AG04449 (cell line): ENCODE measurements at places on chromosomes 13 and 19.
A peak's percentile ranks its signal among the peaks of the same experiment; 100 is the strongest.

DNA sequence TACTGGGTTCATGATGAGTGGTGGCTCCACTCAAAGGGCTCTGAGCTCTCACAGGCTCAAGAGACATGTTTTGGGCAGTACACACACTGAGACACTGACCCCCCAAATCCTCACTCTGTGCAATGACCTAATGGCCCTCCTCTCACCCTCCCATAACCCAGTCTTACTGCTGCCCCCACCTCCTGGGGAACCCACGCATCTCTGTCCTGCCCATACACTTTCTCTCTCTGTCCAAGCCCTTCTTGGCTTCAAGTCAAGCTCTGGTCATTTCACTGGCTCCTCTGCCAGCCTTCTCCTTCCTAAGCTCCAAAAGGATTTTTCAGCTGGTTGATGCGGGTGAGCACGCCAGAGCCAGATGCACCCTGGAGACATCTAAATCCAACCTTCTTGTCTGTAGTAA, 187.9 kb upstream of the TSHZ3 start:
- no peak for DNase-seq

DNA sequence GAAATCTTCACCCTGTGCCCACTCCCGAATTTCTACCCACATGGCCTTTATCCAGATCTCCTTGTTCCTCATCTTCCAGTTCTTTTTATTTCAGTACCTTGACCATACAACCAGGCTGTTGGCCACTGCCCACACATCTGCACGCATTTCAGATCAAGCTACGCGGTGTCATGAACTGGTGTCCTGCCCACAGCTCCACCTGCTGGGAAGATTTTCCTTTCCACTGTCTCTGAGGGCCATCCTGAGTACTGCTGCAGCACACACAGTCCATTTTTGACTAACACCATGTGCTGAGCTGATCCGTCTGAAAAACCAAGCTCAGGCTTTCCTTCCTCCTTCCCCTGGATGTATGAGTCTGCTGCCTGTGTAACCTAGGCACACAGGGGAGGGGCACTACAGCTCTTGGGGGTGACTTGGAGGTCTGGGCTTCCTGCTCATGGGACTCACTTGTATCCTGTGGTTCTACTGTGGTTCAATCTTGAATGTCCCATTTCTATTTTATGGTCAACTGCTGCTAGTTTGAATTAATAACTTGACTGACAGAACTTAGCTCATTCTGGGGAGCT, 71.9 kb downstream of the WASF3 start:
- no peak for DNase-seq

GRCh38 chr13:37070956-37071355, 11.5 kb upstream of the SUPT20H start:
- DNase-seq = no peak

GRCh38 chr13:66111628-66112027, 1118.5 kb downstream of the PCDH9 start:
- DNase-seq = no peak

GRCh38 chr19:7883796-7884570, 4.3 kb upstream of the LRRC8E start:
- no peak for DNase-seq

DNA sequence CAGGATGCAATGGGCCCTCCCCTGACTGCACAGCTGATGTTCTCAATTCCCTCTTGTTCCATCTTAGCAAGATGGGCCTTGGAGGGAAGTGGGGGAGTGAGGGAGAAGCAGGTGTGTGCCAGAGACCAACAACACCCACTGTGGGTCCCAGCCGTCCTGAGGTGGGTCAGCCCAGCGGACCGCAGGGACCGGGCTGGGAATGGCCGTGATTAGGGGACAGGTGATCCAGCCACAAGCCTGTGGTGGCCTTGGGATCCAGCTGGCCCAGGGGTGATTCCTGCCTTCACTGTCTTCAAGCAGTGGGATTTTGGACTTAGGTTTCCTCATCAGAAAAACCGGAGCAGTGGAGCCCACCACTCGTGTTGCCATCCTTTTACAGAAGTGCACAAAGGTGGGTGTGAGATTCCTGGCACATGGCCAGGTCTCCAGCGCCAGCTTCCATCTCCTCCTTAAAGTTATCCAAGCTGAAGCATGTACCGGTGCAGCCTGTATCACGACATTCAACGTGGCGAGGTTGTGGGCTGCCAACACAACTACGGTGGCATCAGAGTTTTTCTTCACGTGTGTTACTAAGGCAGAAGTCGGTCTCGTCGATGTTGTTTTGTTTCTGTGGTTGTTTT, 9.0 kb upstream of the ATP11A start:
- DNase-seq = no peak

- peak; percentile 49 for DNase-seq
Measured at GRCh38 chr13:64457976-64458375, 2772.2 kb downstream of the PCDH9 start.

DNA sequence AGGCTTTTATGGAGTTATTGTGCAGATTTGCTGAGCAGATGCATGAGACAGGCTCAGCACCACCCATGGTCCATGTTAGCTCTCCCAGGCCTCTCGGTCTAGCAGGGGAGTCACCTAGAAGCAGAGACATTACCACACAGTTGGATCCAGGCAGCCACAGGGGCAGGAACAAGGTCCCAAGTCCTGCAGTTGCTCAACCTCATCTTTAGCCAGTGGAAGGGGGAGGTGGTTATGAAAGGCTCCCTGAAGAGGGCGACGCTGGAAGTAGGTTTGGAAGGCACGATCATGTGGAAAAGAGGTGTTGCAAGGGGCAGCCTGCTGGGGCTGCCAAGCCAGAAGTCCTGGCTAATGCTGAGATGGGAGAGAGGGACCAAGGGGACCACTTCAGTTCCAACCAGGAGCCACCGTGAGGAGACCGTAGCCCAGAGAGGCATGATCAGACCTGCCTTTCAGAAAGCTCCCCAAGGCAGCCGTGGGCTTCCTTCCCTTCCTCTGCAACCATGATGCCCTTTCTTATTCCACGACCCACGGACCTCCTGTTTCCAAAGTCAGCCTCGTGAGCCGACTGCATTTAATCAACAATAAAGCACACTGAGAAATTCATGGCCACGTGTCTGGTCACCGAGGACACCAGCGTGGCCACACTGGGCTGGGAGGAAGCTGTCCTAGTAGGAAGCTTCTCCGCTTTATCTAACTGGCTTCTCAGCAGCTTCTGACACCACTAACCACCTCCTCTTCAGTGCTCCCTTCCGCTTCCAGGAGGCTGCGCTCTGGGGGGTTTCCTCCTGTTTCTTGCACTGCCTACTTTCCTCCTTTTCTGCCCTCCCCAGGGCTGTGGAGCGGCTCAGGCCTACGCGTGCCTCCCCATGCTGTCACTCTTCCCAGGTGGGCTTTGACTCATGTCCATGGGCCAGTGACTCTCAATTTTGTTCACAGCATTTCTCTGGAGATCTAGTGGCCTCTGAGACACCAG, 2.6 kb downstream of the AP1M1 start:
- DNase-seq = no peak

GRCh38 chr13:80655778-80656511, 315.0 kb upstream of the SPRY2 start:
- no peak for DNase-seq

GRCh38 chr19:8085598-8086408, 33.2 kb downstream of the CCL25 start:
- no peak for DNase-seq

GRCh38 chr13:22229916-22230315, 559.0 kb downstream of the FGF9 start:
- DNase-seq = no peak

GRCh38 chr19:49954092-49954829, 6.7 kb downstream of the SIGLEC11 start:
- DNase-seq = no peak

- no peak for DNase-seq
Measured at GRCh38 chr13:111062966-111063365, 52.1 kb upstream of the ARHGEF7 start.

- no peak for DNase-seq
Measured at GRCh38 chr19:49019242-49019932, 2.5 kb upstream of the LHB start.

- DNase-seq = no peak
Measured at GRCh38 chr13:79401259-79402070, 4.6 kb downstream of the RBM26 start.
